ENCODE measurements at places on chromosomes 7 and 10.

GRCh38 chr10:25766687-25767221 is 167.3 kb upstream of the MYO3A start:
- no peak for DNase-seq

DNA sequence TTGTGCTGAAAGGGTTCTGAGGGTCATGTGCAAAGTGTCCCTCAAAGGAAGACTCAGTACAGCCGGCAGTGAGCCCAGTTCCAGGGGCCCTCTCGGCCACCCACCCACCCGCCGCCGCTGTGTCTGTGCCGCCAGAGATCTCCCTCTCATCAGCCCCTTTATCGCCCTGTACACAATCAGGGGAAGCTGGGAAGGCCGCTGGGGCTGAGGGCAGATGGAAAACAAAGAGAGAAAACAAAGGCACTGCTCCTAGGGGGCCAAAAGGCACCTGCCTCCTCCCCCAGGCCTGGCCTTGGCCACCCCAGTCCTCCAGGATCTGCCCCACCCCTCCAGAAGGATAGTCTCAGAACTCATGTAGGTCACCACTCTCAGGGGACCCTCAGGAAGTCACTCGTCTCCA is 67.0 kb downstream of the ZMIZ1 start:
- DNase-seq, result no peak

DNA sequence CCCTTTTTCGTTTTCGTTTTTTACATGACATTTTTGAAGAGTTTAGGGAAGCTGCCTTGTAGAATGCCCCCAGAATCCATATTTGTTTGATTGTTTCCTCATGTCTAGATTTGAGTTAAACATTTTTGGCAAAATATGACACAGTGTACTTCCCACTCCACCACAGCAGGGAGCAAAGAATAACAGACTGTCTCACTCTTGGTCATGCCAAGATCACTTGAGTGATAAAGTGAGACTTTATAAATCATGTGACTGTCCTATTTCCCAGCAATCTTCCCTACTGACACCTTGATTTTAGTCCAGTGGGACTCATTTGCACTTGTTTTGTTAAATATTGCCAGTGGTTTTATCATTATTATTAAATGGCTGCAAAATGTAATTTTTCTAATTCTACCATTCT is 44.4 kb upstream of the USP6NL start:
- DNase-seq, result no peak

DNA sequence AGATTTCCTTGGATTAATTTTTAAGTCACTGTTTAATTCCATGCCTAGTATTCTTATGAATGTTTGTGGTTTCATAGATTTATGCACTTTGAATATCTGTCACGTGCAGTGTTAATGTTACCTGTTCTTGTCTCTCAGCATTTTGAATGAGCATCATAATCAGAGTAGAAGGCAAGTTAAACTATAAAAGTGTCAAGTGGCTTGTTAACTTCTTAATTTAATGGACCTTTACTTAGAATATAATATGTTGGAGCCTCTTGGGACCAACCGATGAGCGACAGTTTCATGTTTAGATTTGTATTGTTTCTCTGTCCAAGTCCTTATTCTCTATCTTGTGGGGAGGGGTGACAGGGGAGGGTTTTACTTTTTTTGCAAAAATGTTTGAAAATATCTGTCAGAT is 50.6 kb upstream of the MTURN start:
- DNase-seq, result no peak

GRCh38 chr10:68099736-68100135 is 9.6 kb upstream of the MYPN start:
- no peak for DNase-seq

DNA sequence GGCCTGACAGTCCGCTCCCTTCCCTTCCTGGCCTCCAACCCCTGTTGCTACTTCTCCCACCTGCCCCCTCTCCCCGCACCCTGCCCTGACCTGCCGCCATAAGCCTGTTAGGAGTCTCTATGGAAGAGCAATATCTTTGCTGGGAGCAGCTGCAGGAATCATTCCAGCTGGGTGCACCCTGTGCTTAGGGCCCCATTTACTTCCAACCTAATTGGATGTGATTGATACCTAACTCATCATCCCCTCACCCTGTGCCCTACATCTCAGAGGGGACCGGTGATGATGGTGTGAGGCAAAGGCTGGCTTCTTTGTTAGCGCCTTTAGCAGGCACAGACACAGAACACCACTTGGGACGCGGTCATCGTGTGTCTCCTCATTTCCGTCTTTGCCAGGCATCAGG is 80.0 kb upstream of the FAM180A start:
- no peak for DNase-seq

- peak; percentile 80 for DNase-seq
Measured at GRCh38 chr10:44264244-44264643, 120.7 kb downstream of the CXCL12 start.

GRCh38 chr10:125205431-125205830 is 45.1 kb upstream of the CTBP2 start:
- DNase-seq, result no peak

GRCh38 chr7:5774136-5774535 is 7.3 kb downstream of the RNF216 start:
- peak; percentile 5 for DNase-seq

- no peak for DNase-seq
Measured at GRCh38 chr10:34922138-34922537, 107.0 kb upstream of the PARD3 start.

GRCh38 chr7:16801579-16801978 is 3.2 kb downstream of the AGR2 start:
- DNase-seq, result no peak

DNA sequence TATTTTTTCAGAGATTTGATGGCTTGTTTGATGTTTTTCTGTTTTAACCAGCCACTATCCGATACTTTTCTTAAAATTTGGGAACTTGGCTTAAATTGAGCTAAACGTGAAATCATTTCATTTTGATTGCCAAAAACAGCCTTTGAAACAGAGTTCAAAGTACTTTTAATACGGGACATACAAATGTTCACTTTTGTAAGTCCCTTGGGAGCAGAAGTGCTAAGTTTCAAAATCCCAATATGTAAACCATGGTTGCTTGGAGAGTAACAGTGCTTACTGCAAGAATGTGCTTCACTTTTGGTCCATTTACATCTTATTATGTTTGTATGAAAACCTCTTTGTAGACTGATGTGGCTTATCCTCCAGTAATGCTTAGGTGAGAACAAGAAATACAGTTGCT is 10.9 kb downstream of the PNPLA8 start:
- DNase-seq, result no peak

GRCh38 chr10:33822774-33823173 is 488.3 kb upstream of the NRP1 start:
- no peak for DNase-seq

GRCh38 chr10:33617381-33618080 is 283.1 kb upstream of the NRP1 start:
- DNase-seq, result no peak

- DNase-seq, result no peak
Measured at GRCh38 chr7:156927571-156928405, 21.7 kb upstream of the NOM1 start.
